ENCODE measurements at places on chromosomes 2 and 18. TPM values are rescaled to one million over a fixed set of nuclear protein-coding genes. Genes with fewer than 3 reads are reported as not detected.

The RGPD4 gene
- not detected for polyA plus RNA-seq

The DNAH6 gene
- 0.04 TPM for polyA plus RNA-seq

The SPTBN1 gene
- 327 TPM for polyA plus RNA-seq

The DNAJC5G gene
- 0.34 TPM for polyA plus RNA-seq

The OLA1 gene
- polyA plus RNA-seq, result 221 TPM

The MBD5 gene
- 21.2 TPM for polyA plus RNA-seq

The VAMP5 gene
- 54.7 TPM for polyA plus RNA-seq

The GBX2 gene
- 0.22 TPM for polyA plus RNA-seq

The GPR35 gene
- 2.5 TPM for polyA plus RNA-seq

The SP9 gene
- 0.23 TPM for polyA plus RNA-seq

The OST4 gene
- polyA plus RNA-seq, result 202 TPM

The TRAPPC12 gene
- 83.0 TPM for polyA plus RNA-seq

The KCNJ13 gene
- polyA plus RNA-seq, result 0.26 TPM

The MAT2A gene
- polyA plus RNA-seq, result 188 TPM

The KIF1A gene
- 4.4 TPM for polyA plus RNA-seq

The IL36RN gene
- not detected for polyA plus RNA-seq

The PAIP2B gene
- 3.5 TPM for polyA plus RNA-seq

The CFC1 gene
- polyA plus RNA-seq, result not detected

The TRIM43 gene
- not detected for polyA plus RNA-seq

The NDC80 gene
- 8.9 TPM for polyA plus RNA-seq
